CD4-positive, alpha-beta T cell treated with Interleukin-21 for 1 hour (primary cell): ENCODE measurements at places on chromosomes 5 and 9.
A peak's percentile ranks its signal among the peaks of the same experiment; 100 is the strongest.

- DNase-seq = no peak
These were observed 6.7 kb downstream of the LRRC70 start for GRCh38 chr5:62585306-62585705.

GRCh38 chr5:37391591-37391990, 12.5 kb downstream of the WDR70 start:
- DNase-seq = no peak

DNA sequence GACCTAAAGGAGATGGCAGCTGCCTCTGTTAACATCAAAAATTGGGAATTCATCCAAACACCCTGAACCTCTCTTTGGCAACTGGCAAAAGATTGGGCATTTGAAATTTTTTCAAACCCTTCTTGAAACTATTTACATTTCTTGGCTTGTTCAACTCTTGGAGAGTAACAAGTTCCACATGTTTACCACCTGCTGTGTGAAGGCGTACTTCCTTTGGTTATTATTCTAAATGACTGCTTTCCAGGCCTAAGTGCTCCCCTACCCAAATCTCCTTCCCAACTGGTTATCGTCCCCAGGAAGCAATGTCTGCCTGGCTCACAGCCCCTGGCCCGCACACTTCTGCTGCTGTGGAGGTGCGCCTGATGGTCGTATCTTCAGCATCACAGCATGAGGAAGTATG, 422.7 kb downstream of the DMAC1 start:
- DNase-seq = no peak

GRCh38 chr9:87128844-87129493, 181.7 kb upstream of the GAS1 start:
- no peak for DNase-seq

GRCh38 chr5:56350011-56350596, 117.0 kb upstream of the ANKRD55 start:
- no peak for DNase-seq

DNA sequence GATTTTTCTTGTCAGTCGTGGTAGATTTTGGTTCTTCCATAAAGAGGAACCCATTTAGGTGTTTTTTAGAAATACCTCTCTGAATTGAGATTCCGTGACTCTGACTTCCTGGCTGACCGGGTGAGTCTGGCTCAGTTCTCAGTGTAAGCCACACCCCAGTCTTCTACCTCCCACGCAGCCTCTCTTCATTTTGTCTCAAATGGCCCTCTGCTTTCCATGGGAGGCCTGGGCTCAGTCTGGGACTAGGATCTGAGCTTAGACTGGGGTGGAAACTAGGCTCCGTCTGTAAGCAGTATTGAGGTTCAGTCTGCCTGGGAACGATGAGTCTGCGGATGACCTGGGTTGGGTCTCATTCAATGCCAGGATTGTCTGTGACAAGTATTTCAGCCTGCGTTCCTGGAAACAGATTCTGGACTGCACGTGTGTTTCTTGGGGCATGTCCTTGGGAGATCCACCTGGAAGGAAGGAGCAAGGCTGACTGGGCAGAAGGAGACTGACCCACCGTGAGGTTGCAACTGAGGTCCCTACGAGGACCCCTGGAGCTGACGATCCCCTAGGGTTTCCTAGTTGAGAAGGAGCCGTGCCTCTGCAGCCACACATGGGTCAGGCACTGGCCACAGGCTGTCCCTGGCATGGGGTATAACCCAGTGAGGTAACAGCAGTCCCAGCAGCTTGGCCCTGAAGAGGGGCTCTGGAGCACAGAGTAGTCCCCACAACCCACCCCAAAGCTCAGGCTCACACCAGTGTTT, 12.4 kb upstream of the CRB2 start:
- DNase-seq = no peak

DNA sequence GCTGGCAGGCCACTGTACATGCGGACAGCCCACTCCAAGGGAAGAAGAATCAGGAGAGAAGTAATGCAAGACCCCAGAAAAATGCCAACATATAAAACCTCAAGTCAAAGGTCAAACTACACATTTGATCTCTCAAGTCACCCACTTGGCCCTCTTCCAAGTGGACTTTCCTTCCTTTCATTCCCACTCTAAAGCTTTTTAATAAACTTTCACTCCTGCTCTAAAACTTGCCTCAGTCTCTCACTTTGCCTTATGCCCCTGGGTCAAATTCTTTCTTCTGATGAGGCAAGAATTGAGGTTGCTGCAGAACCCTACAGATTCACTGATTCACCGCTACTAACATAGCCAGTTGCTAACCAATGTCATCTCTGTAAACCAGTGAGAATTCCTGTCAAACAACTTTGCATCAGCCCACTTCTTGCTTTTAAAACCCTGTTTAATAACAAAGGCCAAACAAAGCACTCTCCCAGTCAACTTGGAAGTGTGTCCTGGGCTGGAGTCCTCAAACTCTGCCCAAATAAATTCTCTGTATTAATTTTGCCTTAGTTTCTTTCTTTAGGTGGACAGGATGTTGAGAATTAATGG, 6.9 kb upstream of the ATP6V1G1 start:
- DNase-seq = no peak

DNA sequence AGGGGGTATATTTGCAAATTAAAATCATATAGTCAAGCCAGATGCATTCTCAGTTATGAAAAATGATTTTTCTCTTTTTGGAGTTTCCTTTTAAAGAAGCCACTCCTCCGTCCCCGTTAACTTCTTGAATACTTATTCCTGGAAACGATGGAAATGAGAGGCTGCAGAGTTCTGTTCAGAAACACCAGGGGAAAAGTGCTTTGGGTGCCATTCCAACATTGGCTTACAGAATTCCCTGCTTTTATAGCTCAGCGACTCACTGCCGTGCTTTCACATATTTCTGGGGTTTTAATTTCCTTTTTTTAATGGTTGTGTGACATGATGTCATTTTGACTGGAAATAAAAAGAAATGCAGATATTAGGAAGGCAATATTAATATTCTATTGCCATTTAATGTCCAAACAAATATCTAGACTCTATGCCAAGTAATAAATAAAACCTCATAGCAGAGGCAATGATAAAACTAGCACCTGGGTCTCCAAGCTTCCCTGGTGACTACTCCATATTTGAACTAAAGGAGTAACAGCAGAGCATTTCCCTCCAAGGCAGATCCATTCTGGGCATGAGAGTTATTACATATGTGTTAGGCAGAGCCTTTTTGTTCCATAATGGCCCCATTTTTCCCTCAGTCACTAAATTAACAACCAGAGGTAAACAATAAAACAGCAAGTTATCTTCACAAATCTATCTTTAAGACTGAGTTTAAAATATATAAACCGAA, 363.4 kb downstream of the EBF1 start:
- no peak for DNase-seq

GRCh38 chr9:98236901-98237487, 18.5 kb downstream of the TBC1D2 start:
- DNase-seq = no peak

DNA sequence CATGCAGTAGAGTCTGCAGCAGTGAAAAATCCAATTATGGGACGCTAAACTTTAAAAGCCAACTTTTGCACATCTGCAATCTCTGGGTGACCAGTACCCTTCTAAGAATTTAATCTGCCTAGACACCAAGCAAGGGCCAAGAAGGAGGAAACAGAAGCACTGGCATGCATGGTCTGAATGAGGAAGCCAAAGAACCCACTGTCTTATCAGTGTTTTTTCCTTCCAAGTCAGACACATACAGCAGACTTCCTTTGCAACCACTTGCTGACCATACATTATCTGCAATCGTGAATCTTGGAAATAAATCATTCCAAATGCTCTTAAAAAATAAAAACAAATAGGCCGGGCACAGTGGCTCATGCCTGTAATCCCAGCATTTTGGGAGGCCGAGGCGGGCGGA, 65.9 kb downstream of the DEPDC1B start:
- DNase-seq = no peak

- DNase-seq = no peak
These were observed 28.0 kb upstream of the RPS23 start for GRCh38 chr5:82306151-82306550.

- DNase-seq = no peak
These were observed 4.5 kb downstream of the FBXW5 start for GRCh38 chr9:136939996-136940525.

GRCh38 chr9:130095872-130096271, 42.2 kb downstream of the GPR107 start:
- DNase-seq = no peak

- peak; percentile 78 for DNase-seq
These were observed 17.2 kb downstream of the SPTLC1 start for GRCh38 chr9:92097997-92098482.

- DNase-seq = no peak
These were observed 57.4 kb downstream of the THBS4 start for GRCh38 chr5:80092486-80093107.

- DNase-seq = no peak
These were observed 706.1 kb upstream of the CDH18 start for GRCh38 chr5:20694121-20694520.

GRCh38 chr5:104186100-104186499, 623.5 kb upstream of the NUDT12 start:
- peak; percentile 17 for DNase-seq

- DNase-seq = no peak
These were observed 9.0 kb downstream of the NDUFS4 start for GRCh38 chr5:53569453-53569852.

- no peak for DNase-seq
These were observed 41.9 kb upstream of the TNFSF15 start for GRCh38 chr9:114847492-114848417.

GRCh38 chr5:154193283-154193682, 2.8 kb downstream of the GALNT10 start:
- DNase-seq = no peak

DNA sequence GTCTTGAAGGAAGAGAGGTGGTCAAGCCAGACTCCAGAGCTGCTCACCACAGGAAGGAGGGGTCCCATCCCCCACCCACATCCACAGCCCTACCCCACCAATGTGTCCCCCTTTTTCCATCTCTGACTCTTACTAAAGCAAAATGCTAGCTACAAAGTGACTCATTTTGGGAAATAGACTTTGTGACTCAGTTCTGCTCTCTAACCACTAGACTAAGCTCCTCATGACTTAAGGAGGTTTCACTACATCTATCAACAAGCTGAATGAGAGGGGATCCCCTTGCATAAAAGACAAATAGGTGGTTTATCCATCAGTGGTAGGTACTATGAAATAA, 35.1 kb upstream of the ADRB2 start:
- no peak for DNase-seq

GRCh38 chr9:89667726-89668125, 62.9 kb downstream of the GADD45G start:
- no peak for DNase-seq

DNA sequence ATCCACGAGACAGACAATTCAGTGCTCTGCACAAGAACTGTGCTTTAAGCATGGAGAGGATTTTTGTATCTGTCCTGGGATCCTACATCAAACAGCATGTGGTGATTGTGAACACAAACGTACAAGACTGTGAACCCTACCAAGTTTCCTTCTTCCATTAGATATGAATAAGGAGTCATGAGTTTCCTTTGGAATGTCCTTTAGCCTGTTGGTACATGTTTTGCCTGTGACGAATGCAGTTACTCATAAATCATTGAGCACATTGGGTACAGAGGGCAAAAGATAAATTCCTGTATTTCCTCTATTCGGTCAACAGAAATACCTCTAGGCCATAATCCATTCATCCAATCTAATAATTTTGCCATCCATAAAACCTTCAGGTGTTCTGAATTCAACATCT, 61.5 kb downstream of the FXN start:
- DNase-seq = no peak

- DNase-seq = no peak
These were observed 243.0 kb downstream of the IRX2 start for GRCh38 chr5:2508514-2508913.
